SIG-M5 (cell line): ENCODE measurements at places on chromosomes 6 and 20.

- DNase-seq = no peak
Measured at GRCh38 chr6:47079638-47080037, 37.5 kb upstream of the ADGRF1 start.

GRCh38 chr20:5674176-5674660 lies 76.0 kb upstream of the SHLD1 start:
- DNase-seq = peak; percentile 99

- peak; percentile 18 for DNase-seq
Measured at GRCh38 chr6:27472182-27472616, 706 bp downstream of the ZNF184 start.

DNA sequence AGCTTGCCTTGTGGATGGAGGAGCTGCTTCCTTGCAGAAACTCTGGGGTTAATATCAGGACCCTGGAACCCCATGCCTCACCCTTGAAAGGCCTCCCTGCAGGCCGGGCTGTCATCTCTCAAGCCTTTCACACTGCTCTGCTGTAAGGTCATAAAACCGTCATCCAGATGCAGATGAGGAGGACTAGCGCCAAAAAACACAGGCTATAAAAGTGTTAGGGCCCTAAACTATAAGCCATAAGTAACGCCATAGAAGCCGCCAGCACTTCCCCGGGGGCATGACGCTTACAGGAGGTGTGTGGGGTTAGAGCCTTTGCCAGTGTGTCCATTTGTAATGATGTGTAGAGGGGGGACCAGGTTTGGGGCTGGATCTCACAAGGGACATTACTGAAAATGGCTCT lies 47.6 kb downstream of the CDH4 start:
- DNase-seq = no peak

DNA sequence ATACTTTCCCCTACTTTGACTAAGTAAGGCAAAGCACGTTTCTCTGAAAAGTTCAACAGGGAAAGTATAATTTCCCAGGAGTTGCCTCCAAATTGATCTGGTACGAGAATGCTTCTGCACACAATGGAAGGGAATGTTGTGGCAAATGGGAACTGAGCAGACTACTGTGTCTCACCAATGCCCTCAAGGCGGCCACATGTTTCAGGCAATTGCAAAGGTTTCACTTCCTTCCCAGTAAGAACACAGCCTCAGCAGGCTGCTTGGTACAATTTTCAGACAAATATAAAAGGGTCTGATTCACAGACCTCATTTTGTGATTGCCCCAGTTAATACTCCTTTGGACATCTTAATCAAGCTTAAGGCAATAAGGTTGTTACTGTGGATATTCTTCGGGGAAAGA lies 71.2 kb downstream of the KIAA0319 start:
- no peak for DNase-seq
